ENCODE measurements at places on chromosomes 3 and 15.

DNA sequence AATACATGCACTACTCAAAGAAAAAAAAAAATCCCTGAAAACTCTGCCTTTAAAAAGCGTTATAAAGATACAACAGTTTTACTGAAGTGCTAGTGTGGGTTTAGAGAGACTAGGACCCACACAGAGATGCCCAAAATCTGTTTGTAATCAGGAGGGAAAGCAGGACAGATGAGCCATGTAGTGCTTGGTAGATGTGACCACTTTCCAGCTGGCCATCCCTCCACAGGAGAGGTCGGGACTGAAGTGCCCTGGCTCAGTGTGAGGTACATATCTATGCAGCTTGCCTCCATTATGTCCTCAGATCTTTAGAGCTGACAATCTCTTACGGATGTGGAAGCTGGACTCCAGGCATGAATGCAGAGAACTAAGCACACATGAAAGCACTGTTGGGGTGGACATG is 57.5 kb upstream of the NANOGP8 start:
- no peak for DNase-seq

DNA sequence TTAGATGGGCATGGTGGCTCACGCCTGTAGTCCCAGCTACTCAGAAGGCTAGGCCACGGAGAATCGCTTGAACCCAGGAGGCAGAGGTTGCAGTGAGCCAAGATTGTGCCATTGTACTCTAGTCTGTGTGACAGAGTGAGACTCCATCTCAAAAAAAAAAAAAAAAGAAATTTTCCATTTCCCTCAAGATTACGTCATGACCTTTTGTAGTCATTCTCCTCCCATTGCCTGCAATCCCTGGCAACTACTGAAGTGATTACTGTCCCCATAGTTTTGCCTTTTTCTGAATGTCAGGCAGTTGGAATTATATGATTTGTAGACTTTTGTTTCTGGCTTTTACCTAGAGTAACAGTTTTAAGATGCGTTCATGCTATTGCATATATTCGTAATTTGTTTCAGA is 28.0 kb downstream of the WDR76 start:
- no peak for DNase-seq

DNA sequence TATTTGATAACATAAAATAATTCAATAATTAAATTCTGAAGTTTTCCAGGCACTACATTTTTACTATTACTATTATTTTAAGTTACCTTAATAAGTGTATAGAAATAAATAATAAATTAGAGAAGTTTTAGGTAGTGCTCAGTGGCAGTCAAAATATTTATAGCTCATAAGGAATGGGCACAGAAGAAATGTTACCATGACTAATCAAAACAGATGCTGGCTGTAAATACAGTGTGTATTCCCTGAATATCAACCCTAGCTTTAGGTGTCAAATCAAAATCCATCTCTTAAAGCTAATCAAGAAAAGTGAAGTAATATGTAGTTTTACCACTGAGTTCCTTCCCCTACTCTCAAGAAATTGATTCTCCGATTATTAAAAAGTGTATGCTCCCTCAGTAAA is 35.5 kb downstream of the ZBTB20 start:
- no peak for DNase-seq

DNA sequence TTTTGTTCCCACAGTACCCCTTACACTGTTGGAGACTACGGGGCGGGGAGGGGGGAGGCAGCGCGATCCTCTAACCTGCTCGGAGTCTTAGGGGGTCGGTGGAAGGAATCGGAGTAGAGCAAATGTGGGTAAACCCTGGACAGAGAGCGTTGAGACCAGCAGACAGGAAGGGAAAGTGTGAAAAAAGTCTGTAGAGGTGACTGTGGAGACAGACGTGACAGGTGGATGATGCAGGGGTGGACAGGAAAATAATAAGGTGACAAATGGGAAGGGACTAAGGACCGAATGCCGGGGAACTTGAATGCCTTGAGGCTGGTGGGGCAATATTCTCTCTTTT is 424 bp downstream of the EAF2 start:
- no peak for DNase-seq

DNA sequence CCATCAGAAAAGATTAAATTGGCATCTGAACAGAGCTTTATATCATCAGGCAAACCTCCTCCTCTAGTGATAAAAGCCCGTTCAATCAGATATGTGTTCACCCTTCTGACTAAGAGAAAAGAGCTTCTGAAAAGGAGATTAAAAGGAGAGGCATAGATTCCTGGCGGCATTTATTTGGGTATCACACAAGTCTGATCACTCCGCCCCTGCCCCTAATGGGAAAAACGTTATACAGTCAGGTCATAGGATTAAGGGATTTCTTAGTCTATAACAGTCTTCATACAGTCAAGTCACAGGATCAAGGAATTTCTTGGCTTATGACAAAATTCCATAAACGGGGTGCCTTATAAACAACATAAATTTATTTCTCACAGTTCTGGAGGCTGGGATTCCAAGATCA is 295.4 kb upstream of the SATB1 start:
- DNase-seq = no peak

- no peak for DNase-seq
These were observed 7.8 kb upstream of the PSMD2 start for GRCh38 chr3:184291044-184291737.

DNA sequence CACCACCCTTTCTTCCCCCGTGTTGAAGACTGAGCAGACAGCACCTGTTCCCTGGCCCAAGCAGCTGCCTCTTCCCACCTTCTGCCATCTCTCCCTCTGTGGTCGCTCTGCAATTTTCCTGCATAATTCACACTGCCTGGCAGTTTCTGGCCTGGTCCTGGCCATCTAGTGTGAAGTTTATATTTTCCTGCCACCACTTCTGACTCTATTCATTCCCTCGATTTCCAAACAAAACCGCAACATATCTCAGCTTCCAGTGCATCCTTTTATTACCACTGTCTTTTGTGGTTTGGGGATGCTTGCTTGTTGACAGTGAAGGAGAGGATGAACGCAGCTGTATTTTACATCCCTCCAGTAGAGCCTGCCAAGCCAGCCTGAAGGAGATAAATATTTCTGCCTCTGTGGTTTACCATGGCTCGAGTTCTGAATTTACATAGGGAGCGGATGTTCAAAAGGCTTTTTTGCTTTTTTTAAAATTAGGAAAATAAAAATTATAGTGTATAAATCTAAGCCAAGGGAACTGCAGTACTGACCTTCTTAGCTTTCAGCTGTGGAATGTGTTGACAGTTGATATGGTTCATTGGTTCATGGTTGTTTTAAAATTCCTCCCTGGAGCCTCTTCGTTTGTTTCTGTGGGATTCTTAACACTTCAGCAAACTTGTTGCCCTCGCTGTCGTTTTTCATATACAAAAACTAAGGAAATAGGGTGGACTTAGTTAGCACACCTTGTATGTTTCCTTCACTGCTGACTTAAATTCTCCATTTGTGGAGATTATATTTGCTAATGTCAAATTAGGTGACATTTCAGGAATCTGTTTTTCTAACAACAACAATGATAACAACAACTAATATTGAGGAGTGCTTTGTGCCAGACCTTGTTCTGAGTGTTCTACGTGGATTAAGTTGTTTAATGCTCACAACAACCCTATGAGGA is 250.5 kb downstream of the ADAMTSL3 start:
- DNase-seq = no peak

GRCh38 chr3:37097776-37098175 is 76.6 kb downstream of the LRRFIP2 start:
- no peak for DNase-seq

DNA sequence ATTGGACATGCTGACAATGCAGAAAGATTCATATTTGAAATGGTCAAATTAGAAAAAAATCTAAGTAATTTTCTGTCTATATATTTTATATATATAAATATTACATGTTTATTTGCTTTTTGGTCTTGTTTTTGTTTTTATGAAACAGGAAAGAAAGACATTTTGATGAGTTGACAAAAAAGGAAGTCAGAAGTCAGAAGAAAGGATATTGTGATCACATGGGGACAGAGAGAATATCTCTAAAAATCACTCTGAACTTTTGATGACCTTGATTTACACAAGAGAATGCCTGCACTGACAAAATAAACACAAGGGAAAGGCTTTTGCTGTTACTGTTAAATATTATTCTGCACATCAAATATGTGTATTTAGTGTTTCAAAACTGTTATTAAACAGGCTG is 811.2 kb downstream of the SI start:
- no peak for DNase-seq

GRCh38 chr15:80550908-80551260 is 144.2 kb upstream of the ABHD17C start:
- DNase-seq = no peak

- peak; percentile 65 for DNase-seq
These were observed at the start of gene FAM81A for GRCh38 chr15:59437817-59438624. Gene FAM81A (plus strand): TSS chr15:59438186. CDS start chr15:59458627, 20,441 bp downstream.

DNA sequence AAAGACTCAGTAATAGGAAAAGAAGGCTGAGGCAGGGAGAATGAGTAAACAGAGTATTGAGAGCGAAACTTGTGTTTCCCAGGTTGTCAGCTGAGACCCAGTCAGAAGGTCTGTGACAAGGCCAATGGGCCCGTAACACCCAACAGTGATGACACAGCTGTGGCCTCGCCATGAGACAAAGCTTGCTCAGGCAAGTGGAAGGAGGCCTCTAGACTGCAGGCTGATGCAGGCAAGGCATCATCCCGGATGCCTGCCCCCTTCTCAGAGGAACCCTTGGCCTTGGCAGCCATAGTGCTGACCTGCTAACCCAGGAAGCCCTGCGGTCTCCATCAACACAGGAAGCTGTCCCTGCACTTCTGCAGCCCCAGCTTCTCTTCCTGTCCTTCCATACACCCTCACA is 15.4 kb downstream of the RAB6B start:
- DNase-seq = no peak
